ENCODE measurements at places on chromosomes 6 and 20.

- DNase-seq = no peak
These were observed 450.9 kb downstream of the GJA1 start for GRCh38 chr6:121886223-121886830.

GRCh38 chr6:71239694-71240093 lies 48.9 kb upstream of the OGFRL1 start:
- DNase-seq = no peak

- no peak for DNase-seq
These were observed 587.8 kb upstream of the JAG1 start for GRCh38 chr20:11261533-11262000.

DNA sequence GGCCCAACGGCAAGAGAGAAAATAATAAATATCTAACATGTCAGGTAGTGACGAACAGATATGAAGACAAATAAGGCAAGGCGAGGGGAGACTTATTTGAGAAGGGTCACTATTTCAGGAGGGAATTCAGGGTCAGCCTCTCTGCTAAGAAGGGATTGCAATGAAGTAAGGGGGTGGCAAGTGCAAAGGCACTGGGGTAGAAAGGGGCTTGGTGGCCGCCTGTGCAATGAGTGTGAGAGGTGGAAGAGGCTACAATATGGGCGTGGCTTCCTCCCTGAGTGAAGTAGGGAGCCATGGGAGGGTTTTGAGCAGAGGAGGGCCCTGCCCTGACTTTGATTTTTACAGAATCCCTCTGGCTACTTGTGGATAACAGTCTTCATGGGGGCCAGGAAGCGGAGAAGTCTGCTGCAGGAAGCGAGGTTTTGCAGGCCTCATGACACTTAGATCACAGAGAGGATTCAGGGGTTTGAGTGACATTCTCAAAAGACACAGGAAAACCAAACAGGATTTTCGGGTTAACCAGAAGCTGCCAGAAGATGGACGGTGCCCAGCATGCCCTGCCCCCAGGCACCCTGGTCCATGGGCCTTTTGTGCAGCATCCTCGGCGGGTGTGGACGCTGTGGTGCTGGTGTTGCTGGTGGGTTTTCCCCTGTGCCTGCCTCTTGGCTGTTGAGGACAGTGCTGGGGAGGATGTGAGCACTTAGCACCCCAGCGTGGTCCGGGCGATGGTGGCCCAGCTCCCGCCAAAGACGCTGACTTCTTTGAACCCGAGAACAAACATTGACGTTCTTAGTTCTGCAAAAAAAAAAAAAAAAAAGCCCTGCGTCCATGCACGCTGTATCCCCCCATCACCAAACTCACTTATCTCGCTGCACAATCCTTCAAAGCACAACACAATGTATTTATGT lies 124.2 kb upstream of the PTPN1 start:
- DNase-seq = no peak

DNA sequence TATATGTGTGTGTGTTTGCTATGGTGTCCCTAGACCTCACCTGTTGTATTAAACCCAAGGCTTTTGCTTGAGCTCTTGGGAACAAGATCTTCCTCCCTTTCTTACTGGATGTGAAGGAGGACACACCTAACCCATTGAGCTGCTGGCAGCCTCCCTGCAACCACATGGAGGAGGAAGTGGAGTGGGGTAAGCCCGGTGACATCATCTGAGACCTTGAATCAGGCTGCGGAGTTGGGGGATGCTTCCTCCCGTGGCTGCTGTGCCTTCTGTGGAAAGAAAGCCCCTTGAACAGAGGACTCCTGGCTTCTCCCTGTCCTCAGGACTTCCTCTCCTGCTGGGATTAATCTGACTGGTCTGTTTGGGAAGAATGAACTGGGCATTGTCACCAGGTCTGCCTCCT lies 3.3 kb downstream of the CST11 start:
- no peak for DNase-seq

GRCh38 chr6:76771059-76771634 lies 692.1 kb downstream of the HTR1B start:
- DNase-seq = no peak

GRCh38 chr20:14724468-14724867 lies 387.1 kb upstream of the FLRT3 start:
- no peak for DNase-seq

GRCh38 chr6:164345327-164345726 lies 930.8 kb downstream of the QKI start:
- DNase-seq = no peak

- DNase-seq = no peak
These were observed 16.7 kb downstream of the HMGN4 start for GRCh38 chr6:26554697-26555504.

DNA sequence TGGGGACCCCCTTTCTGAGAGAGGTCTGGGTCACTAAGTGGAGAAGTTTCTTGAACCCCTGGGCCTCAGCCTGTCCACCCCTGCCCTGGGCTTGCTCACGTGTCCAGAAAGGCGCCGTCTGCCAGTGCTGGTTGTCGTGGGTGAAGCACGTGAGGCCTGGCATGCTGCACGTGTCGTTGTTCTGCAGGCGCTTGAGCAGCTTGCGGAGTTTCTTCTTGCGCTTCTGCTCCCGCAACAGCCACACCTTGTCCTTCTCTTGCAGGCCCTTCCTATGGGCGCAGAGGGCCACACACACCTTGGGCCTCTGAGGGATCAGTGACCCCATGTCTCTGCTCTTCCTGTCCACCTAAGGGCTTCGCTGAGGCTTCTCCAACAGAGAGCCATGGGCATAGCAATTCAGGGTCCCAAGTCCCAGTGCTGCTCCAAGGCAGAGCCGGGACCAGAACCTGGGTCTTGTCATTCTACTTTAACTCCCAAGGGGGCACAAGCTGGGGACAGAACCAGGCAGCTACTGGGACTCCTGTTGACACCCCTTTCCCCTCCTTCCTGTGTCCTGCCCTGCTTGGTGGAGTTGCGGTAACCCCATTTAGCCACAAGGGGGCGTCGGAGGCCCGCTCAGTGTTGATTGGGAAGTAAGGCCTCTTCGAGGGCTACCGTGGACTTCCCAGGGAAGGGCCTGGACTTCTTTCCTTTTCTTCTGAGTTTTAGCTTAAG lies 121.8 kb downstream of the SULF2 start:
- peak; percentile 51 for DNase-seq

- no peak for DNase-seq
These were observed 817 bp upstream of the SLCO4A1 start for GRCh38 chr20:62641321-62642050.

GRCh38 chr20:16301986-16302385 lies 271.3 kb downstream of the KIF16B start:
- DNase-seq = no peak

DNA sequence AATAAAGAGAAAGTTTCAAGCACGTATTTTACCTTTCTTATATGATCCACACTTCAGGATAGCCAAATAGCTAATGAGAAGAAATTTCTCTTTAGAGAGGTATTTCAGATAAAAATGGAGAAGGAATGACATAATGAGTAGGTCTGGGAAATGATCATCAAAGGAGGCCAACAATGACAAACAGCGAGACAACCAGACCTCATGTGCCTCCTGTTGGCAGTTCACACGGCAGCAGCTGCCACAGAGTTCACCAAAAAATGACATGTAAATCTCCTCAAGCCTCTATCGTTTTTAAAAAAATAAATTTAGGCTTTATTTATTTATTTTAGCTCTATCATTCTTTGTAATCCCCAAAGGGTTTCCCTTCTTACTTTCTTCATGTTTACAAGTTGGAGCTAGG lies 47.7 kb downstream of the SLC2A12 start:
- no peak for DNase-seq

DNA sequence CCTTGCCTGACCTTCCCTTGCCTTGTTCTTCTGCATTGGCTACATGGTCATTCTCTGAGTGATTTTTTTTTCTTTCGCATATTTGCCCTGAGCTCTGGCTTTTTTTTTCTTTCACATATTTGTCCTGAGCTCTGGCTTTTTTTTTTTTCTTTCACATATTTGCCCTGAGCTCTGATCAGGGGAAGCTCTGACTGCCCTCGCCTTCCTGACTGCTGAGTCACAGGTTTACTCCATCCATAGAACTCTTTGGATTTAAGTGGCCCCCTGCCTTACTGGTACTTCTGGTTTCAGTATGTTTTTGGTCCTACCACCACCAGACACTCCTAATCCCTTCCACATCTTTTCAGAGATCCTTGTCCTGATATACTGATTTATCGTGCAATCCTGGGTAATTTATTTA lies 201.1 kb downstream of the OGFRL1 start:
- no peak for DNase-seq

DNA sequence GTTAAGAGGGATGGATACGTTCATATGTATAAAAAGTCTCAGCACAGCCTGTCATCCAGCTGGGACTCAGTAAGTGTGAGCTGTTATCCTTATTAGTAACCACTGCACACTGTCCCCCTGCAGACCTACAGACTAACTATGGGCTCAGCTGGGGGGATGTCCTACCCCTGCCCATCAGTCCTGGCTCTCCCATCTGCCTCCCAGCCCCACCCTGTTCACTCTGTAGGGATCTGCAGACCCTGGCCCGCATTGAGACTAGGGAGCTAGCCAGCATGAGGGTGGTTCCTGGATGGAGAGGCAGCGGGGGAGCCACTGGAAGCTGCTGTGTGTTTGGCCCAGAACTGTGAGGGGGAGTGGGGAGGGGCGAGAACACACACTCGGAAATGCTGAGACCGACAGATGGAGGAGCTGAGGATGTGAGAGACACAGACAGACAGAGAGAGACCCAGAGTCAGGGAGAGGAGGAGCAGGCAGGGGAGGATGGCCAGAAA lies 17.1 kb downstream of the XKR7 start:
- no peak for DNase-seq

GRCh38 chr6:121395736-121396135 lies 39.7 kb upstream of the GJA1 start:
- no peak for DNase-seq

DNA sequence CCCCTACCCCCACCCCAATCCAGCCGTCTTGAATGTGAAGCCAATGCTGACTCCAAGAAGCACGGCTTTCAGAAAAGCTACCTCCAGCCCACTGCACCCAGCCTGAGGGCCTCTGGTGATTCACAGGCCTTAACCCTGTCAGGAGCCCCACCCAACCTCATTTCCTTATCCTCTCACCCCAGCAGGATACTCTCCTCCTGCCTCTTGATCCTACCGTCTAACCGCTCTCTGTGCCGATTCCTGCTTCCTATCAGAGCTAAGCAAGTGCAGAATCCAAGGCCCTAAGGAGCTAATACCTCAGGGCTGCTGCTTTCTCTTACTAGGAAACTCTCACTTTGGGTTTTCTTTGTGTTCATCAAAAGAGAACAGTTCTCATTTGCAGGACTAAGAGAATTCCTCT lies 47.2 kb downstream of the TRERF1 start:
- DNase-seq = peak; percentile 18

DNA sequence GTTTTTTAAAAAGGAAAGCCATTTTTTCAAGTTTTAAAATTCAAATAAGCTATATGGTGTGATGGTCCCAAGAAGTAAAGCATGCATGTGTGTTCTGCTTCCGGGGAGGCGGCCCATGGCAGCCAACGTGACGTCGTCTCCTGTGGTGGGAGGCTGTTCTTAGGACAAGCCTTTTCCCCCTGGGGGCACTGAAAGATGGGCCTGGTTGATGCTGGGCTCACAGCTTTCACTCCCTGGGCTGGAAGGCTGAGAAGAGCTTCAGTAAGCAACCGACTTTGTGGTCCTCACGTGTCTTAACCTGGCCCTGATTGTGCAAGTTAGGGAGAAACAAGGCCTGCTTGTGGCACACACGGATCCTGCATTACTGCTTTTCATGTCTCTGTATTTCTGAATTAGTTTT lies 84.1 kb downstream of the SMOC2 start:
- no peak for DNase-seq

- no peak for DNase-seq
These were observed 137.3 kb downstream of the CCDC170 start for GRCh38 chr6:151630991-151631655.

GRCh38 chr20:37542281-37542680 lies 14.6 kb upstream of the BLCAP start:
- DNase-seq = no peak

DNA sequence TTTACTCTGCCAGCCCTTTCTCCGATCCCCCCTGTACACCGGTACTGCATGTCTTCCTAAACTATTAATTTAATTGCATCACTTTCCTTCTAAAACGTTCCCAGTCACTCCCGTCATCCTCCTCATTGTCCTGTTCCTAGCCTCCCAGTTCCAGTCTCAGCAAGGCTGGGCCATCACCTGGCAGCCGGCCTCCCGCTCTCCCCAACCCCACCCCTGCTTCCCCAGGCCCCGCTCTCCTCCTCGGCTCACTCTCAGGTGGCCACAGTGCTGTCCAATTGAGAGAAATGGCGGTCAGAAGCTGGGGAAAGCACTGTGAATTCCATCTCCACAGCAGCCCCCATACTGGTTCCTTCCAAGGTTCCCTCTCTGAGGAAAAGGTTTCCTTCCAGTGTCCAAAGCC lies 8.9 kb downstream of the PDE10A start:
- no peak for DNase-seq

DNA sequence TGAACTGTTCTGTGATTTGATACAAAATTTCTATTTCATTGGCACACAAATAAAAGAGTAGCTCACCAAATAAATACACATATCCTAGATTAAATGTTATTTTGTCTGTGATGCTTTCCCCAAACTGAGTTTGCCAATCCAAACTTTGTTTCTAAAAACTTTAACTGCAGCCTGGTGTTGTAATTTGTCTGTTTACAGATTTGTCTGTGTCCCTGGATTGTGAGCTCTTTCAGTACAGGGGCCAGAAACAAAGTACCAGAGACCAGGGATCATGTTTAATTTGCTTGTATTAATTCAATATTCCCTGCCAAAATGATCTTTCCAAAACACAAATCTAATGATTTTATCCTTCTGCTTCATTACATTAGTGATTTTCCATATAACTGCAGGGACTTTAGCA lies 1044.6 kb upstream of the GJE1 start:
- no peak for DNase-seq

DNA sequence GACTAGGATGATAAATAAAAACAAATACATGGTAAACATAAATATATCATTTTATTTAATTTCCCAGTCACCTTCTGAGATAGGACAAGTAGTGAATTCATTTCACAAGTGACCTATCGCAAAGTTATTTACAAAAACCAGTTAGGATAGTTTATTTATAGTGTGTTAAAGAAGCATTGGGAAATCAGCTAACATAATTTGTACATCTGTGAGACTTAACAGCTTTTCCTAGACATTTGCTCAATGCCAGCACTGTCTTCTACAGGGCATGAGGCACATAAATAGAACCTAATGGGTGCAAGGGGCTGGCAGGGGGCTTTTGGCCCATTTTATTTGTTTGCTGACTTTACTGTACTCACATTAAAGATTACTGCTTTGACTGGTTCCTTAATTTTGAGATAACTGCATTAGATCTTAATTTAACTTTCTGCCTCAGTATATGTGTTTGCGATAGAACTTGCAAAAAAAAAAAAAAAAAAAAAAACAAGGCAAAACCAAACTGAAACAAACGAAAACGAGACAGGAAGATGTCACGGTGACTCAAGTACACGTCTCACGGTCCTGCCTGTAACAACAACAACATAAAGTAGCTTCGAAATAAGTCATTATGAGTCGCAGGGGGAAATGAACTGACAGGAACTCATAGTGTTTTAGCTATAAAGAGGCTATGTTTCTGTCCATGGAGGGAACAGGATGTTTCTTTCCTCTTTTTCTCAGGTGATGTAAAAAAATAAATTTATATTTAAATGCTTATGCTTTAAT lies 133.7 kb upstream of the GMDS start:
- no peak for DNase-seq

- no peak for DNase-seq
These were observed 3.9 kb downstream of the EPM2A start for GRCh38 chr6:145731447-145731846.
